Suprapubic skin (tissue), 4 donors: ENCODE measurements at places on chromosomes 1 and 21.

DNA sequence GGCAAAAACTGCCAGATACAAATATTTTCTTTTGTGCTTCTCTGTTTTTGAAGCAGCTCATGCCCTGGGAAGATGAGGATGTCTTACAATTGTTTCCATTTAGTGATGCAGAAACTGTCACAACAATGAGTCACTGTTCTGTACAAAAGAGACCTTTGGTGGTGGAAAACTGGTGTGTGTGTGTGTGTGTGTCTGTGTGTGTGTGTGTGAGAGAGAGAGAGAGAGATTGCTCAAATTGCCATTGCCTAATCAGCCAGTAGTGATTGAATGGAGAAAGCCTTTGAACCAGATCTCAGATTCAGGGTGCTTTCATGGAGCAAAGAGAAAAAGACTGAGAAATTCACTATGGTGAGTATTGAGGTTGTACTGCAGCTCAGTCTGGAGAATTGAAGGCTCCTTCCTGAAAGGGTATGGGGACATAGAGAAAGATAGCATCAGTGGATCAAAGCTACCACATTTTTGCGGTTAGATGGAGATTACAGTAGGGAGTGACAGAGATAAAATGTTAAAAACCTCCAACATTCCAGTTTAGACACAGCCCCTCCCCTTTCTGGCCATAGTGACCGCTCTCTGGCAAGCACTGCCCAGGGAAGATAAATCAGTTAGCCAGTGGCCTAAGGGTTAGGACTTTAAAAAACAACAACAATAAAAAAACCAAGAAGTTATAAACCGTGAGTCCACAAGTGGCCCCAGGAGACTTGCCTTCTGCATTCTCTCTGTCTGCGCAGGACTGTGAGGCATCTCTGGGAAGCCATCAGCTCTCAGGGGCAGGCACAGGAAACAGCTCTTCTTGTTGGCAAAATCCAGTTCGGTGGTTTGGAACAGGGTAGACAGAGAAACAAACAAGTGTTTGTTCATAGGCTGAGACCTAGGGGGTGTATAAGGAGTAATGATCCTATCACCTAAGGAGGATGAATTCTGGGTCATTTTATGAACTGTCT, 406.5 kb downstream of the DUSP10 start:
- peak; percentile 66 for DNase-seq

DNA sequence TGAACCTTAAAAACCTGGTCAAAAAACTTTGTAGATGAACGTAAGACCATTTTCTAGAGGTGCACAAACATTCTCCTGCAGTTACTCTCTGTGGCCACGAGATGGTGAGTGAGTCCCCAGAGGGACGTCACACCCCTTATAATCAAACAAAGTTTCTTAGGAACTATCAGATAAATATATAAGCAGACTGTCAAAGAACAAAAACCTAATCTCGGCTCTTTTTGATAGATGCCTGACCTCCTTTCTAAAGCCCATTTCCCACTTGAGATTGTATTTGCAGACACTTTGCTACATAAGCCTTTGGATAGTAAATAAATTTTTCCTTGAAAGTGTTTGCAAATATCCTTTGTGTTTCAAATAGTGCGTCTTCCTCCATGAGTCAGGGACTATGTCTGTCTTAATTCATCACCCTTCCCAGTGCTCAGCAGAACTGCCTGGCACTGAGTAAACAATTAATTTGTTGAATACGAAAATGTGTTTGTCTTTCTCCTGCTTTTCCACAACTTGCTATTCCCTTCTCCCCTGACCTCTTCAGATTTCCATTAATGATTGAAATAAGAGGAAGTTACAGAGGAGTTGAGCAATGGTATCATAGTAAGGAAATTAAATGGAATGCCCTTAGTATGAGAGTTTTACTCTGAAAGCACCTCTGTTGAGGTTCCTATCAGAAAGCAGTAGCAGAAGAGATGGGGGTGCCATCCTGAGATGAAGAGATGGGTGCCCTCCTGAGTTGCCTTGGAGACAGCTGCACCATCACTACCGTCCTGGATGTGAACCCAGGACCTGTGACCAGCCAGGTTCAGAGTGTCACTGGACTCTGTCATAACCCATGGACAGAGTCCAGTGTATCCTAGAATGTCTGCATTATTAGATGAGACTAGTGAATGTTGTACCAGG, 57.8 kb upstream of the RAVER2 start:
- no peak for DNase-seq

DNA sequence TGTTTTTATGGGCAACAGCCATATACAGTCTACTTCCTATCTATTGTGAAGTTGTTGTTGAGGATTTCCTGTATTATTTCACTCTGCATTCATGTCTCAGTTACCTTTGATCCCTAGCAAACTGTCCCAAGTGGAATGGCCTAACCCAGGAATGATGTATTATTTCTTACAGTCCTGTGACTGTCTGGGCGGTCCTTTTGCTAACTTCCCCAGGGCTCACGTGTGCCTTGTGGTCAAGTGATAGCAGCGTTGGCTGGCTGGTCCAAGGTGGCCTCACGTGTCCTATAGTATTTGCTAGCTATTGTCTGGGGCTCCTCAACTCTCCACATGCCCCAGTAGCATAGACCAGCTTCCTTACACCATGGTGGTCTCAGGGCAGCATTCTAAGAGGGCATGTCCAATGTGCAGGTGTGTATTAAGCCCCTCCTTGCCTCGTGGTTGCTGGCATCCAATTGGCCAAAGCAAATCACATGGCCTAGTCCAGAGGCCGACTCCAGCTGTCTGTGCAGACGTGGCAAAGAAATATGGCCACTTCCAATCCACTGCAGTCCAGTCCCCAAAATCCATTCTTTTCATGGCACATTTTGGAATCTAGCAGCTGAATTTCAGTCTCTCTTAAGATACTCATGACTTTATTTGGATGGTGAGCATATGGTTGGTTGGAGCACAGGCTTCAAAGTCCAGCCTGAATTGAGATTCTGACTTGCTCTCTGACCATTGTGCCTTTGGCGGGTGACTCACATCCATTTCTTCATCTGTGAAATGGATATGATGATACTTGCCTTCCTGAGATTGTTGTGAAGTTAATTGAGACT, 94.1 kb downstream of the GALNT2 start:
- no peak for DNase-seq

- DNase-seq: peak; percentile 91
These were observed 31.9 kb upstream of the EDN2 start for GRCh38 chr1:41516168-41517061.

GRCh38 chr1:231415018-231415583, 7.0 kb downstream of the EGLN1 start:
- DNase-seq: no peak

- DNase-seq: no peak
These were observed 79.3 kb upstream of the ATF3 start for GRCh38 chr1:212529211-212529741.

GRCh38 chr1:160414881-160415280, 14.5 kb downstream of the VANGL2 start:
- DNase-seq: no peak

- no peak for DNase-seq
These were observed 155.4 kb downstream of the SLC45A1 start for GRCh38 chr1:8473121-8473875.

- no peak for DNase-seq
These were observed 79.8 kb upstream of the F3 start for GRCh38 chr1:94621395-94621794.

DNA sequence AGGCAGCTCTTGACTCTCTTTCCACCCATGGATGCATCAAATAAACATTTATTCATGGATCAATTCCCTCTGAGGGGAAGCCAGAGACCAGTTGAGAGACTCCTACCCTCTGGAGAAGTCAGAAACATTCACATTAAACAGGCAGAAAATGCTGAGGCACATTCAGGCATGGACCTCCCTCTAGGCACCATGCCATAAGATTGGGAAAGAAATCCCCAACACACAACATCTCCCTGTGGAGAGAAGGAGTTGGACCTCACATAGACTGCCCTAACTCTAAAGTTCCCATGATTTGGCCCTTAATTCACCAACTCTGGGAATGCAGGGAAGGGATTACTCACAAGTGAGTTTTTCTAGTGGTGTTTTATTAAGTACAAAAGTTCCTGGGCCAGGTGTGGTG, 415.3 kb upstream of the C1orf87 start:
- no peak for DNase-seq

GRCh38 chr21:39029900-39030884, 153.1 kb downstream of the PSMG1 start:
- DNase-seq: no peak

- DNase-seq: peak; percentile 74
These were observed 3.9 kb upstream of the PGLYRP4 start for GRCh38 chr1:153352523-153352922.

DNA sequence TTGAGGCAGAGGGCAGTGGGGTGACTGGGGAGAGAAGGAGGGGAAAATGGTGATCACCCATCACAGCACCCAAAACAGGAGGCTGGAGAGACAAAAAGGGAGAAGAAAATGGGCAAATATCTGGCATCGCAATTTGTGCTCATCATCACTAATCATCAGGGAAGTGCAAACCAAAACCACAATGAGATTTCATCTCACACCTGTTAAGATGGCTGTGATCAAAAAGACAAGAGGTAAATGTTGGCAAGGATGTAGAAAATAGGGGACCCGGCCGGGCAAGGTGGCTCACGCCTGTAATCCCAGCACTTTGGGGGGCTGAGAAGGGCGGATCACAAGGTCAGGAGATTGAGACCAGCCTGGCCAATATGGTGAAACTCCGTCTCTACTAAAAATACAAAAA, 74.0 kb downstream of the KIF14 start:
- DNase-seq: no peak

- no peak for DNase-seq
These were observed 152.7 kb upstream of the NEGR1 start for GRCh38 chr1:72435025-72435424.

DNA sequence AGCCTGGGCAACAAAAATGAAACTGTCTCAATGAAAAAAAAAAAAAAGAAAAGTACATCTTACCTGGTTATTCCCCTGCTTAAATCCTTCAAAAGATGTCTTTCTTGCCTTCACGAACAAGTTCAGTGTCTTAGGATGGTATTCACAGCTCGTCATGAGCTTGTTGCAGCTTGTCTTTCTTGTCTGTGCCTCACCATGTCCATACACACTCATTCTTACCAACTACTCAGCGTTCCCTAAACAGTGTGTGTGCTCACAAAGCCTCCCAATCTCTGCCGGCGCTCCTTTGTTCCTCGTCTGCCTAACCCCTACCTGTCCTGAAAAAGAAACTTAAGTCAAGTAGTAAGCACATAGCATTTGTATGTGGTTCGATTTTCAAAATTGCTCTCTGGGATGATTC, 31.1 kb downstream of the UBE4B start:
- no peak for DNase-seq

GRCh38 chr1:17465228-17465627, 25.8 kb upstream of the RCC2 start:
- DNase-seq: no peak

DNA sequence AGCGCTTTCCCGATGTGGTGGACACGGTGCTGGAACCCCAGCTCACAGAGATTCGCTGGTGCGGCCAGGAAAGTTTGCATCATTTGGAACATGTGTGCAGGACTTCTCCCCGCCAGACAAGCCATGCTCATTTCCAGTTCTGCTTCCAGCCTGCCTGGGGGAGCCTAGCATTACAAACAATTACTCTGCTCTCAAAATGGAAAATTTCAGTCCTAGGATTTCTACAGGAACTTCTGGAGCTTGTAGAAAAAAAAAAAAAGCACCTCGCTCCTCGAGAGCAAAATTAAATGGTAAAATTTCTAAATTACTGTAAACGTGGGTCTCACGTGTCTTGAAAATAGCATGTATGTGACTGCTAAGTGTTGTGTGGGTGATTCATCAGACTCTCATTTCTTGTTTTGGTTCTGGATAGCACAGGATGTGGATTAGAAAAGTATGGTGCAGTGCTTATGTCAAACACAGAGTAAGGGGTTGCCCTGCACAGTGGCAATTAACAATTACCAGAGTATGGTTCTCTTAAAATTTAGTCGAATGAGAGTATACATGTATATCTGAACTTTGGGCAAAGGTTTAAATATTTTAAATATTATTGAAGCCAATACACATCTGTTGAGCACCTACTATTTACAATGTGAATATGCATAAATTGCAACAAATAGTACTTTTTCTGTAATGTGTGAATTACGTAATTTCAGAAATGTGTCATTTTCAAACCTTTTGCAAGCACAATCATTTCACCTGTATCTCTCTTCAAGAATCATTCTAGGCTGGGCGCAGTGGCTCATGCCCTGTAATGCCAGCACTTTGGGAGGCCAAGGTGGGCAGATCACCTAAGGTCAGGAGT, 61.8 kb upstream of the PTGFRN start:
- DNase-seq: peak; percentile 73

GRCh38 chr1:115712911-115713609, 55.5 kb downstream of the CASQ2 start:
- DNase-seq: no peak

GRCh38 chr1:23625459-23625858, 66.1 kb upstream of the RPL11 start:
- no peak for DNase-seq

- peak; percentile 62 for DNase-seq
These were observed 14.6 kb upstream of the PKP1 start for GRCh38 chr1:201268604-201269151.

- DNase-seq: no peak
These were observed 241.7 kb downstream of the USH2A start for GRCh38 chr1:216181590-216181989.

DNA sequence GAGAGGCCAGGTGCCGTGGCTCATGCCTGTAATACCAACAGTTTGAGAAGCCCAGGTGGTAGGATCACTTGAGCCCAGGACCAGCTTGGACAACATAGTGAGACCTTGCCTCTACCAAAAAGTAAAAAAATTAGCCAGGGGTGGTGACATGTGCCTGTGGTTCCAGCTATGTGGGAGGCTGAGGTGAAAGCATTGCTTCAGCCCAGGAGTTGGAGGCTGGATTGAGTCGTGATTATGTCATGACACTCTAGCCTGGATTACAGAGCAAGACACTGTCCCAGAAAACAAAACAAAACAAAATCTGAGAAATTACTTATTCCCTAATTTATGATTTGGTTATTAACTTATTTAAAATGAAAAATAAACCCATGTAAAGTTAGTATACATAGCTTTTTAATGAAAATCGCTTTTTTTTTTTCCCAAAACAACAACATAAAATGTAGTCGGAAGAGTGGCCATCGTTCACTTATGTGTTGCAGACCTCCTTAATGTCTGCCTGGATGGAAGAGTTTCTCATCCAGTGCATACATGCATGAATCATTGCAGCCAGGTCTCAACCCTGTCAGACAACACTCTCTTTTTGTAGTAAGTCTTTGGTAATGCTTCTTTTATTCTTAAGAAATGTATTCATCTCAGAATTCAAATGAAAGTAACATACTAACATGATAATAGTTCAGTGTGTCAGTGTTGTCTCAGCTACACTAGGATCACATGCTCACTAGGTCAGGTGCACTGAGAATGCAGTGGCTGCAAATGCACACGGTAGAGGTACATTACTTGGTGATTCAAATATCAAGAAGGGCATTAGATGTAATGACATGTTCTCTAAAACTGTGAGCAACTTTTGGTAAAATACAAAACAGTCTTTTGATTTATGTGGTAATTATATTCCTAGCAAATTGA, 28.0 kb downstream of the ITSN1 start:
- no peak for DNase-seq
